ENCODE measurements at places on chromosomes 16 and 17.

DNA sequence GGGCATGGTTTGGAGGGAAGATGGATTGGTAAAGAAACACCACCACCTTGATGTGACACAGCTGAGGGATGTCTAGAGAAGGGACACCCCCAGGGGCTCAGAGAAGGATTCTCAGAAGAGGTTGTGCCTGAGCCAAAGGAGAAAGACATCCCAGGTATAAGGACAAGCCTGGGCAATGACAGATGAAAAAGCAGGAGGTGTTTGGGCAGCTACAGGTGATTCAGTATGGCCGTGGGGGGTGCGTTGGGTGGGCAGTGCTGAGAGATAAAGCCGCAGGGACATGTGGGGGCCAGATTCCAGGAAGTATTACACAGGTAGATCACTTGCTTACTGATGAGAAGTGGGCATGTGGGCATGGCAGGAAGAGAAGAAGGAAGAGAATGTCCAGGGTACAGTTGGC, 7.0 kb downstream of the TMEM95 start:
- DNase-seq = no peak

DNA sequence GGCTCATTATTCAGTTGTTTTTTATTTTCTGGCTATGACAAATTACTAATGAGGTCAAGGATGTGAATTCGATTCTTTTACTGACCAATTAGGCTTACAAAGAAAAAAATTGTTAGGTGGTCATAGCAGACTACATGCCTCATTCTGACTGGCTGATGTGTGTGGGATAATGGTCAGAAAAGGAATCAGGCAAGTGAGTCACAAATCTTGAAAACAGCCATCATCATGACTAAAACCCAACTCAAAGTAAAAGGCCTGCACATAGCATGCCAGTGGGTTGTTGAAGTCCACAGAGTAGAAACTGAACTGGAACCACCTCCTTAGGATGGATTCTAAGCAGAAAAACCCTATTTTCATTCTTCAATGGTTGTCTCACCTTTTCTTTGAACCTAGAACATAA, 8.6 kb downstream of the RPGRIP1L start:
- DNase-seq = no peak

DNA sequence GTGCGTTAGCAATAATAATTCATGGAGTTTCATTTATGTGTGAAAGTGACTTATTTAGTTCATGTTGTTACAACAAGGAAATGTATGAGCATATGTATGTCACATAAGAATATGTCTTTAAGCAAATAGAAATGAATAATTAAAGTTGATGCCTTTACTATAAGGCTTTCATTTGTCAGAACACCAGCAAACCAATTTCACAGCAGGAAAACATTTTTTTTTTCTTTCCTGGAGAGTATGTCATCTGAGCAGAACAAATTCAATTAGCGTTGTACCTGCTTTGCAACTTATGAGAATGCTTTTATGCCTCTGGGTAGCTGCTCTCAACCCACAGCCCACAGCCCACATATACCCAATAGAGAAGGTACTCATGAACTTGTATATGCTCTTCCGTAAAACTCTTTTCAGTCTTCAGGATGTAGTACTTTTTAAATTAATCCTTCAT, 26.3 kb upstream of the APOH start:
- DNase-seq = no peak

- DNase-seq = peak; percentile 91
These were observed 106.3 kb downstream of the SEC14L1 start for GRCh38 chr17:77247048-77247541.

DNA sequence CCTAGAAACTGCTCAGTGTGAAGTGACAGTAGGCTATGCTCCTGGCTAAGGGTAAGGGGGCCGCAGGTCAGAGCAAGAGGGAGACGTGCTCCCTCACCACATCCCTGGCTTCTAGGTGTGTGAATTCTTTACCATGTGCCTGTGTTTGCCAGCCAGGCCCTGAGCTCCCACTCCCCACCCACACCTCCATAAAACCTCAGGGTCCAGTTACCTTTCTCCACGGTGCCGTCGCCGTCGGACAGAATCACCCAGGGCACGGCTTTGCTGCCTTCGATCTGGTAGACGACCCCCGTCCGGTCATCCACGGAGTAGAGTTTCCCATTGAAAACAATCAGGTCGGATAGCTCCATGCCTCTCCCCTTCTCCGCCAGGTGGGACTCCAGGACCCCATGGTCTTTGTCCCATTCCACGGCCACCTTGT, 12.8 kb downstream of the CANT1 start:
- no peak for DNase-seq

- DNase-seq = peak; percentile 43
These were observed 92.8 kb downstream of the AMFR start for GRCh38 chr16:56332464-56333079.

- DNase-seq = no peak
These were observed 2.1 kb downstream of the NHERF1 start for GRCh38 chr17:74750327-74751069.

GRCh38 chr17:55318081-55318480, 53.3 kb downstream of the HLF start:
- no peak for DNase-seq

DNA sequence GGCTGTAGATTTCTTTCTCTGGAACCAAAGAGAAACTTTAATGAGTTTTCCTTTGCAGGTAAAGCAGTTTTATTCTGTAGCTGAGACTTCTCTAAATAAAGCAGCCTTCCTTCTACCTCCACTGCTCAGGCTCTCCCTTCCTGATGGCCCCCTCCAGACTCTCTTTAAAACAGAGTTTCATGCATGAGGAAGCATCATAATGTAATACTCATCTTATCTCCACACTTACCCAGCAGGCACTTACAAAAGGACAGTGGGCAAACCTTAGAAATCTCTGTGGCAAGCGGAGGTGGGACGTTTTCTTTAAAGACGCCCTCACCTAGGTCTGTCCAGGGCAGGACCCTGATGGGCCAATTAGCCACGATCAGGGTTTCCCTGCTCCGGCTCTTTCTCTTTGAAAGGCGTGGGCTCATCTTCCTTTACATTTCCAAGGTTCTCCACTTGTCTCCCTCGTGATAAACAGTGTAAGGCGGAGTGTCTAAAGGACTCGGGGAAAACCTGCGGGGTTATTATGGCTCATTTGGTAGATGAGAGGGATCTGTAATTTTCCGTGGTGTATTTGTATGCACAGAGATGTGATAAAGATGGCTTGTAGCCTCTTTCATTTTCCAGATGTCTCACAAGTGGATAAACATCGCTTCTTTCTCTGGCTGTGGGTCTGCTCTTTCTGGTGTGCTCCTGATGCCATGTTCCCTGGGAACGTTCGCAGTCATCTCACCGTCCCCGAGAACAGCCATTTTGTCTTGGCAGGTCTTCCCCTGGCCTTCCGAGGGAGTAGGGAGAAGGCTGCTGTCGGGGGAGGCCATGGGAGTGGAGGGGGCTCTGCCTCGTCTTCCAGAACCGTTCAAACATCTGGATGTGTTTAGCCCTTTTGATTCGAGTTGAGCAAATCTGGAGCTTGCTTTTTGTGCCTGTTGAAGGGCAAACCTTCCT, 239.0 kb downstream of the CCDC182 start:
- no peak for DNase-seq

GRCh38 chr17:54977744-54978143, 9.2 kb downstream of the STXBP4 start:
- DNase-seq = no peak

Measured in urothelium cell line (cell line).